Pericardium fibroblast (primary cell): ENCODE measurements at places on chromosomes 1 and 21. TPM values are rescaled to one million over a fixed set of nuclear protein-coding genes. Genes with fewer than 3 reads are reported as not detected.

Gene ZNF593OS
- 0.23 TPM in 1 of 2 replicates, not detected in the other for total RNA-seq

Gene DIO1
- not detected in 2 replicates for total RNA-seq

Gene C1orf94
- not detected in 2 replicates for total RNA-seq

Gene FAM177B
- not detected in 2 replicates for total RNA-seq

Gene PPM1J
- 2.0 and 3.3 TPM in 2 replicates for total RNA-seq

Gene NR5A2
- 2.3 TPM in 1 of 2 replicates, not detected in the other for total RNA-seq

Gene DYRK3
- 7.2 and 7.7 TPM in 2 replicates for total RNA-seq

Gene KRTAP7-1
- not detected in 2 replicates for total RNA-seq

Gene RGS18
- not detected in 2 replicates for total RNA-seq

Gene SESN2
- 32.7 and 39.3 TPM in 2 replicates for total RNA-seq

Gene OR6N1
- not detected in 2 replicates for total RNA-seq

Gene KRTAP10-10
- total RNA-seq = not detected in 2 replicates

Gene PLK3
- total RNA-seq = 13.5 and 24.2 TPM in 2 replicates

Gene CFHR4
- total RNA-seq = not detected in 2 replicates

Gene DCST1
- total RNA-seq = not detected in 2 replicates

Gene ATP1A2
- total RNA-seq = 1.2 and 1.8 TPM in 2 replicates

Gene SH2D2A
- total RNA-seq = 0.23 TPM in 1 of 2 replicates, not detected in the other

Gene C8B
- total RNA-seq = not detected in 2 replicates

Gene TRIM63
- 0.70 TPM in 1 of 2 replicates, not detected in the other for total RNA-seq

Gene VANGL2
- 0.60 and 0.82 TPM in 2 replicates for total RNA-seq

Gene CADM3
- total RNA-seq = 30.1 and 193 TPM in 2 replicates

Gene SLC1A7
- total RNA-seq = 0.09 and 0.82 TPM in 2 replicates

Gene LEPR
- total RNA-seq = 6.0 and 25.3 TPM in 2 replicates

Gene KPRP
- total RNA-seq = not detected in 2 replicates

Gene DUSP10
- 4.8 and 9.7 TPM in 2 replicates for total RNA-seq

Gene PCAT6
- 3.8 TPM in 1 of 2 replicates, not detected in the other for total RNA-seq
